Caco-2 (cell line): ENCODE measurements at places on chromosomes 6 and 20. TPM values are rescaled to one million over a fixed set of nuclear protein-coding genes. Genes with fewer than 3 reads are reported as not detected.

GRCh38 chr6:24355393-24355792, 2.5 kb downstream of the DCDC2 start:
- DNase-seq = no peak

DNA sequence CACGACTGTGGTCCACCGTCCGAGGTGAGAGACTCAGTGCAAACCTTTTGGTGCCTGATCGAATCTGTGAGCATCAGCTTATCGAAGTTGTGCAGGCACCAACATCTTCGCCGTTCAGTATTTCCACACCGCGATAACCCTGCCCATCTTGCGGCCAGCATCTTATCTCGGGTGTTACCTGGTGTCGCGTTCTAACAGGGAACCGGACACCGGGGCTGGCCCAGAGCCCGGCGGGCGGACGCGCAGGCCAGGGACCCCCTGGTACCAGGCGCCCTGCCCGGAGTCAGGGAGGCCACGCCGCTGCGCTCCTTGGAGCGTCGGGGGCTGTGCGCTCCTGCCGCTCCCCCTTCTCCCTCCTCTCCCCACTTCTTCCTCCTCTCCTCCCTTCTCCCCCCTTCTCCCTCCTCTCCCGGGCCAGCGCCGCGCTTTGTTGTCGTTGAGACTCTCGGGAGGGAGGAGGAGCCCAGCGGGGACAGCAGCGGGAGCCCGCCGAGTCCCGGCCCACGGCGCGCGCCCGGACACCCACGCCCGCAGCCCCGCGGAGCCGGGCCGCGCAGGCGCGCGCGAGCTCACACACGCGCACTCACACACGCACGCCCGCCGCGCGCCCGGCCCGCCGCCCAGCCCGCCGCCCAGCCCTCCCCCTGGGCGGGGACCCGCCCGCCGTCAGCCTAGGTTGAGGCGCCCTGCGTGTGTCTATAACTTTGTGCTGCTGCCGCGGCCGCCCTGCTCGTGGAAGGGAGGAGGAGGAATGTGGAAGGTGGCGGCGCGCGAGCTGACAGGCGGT, 1.4 kb upstream of the FOXO3 start:
- peak; percentile 80 for DNase-seq

DNA sequence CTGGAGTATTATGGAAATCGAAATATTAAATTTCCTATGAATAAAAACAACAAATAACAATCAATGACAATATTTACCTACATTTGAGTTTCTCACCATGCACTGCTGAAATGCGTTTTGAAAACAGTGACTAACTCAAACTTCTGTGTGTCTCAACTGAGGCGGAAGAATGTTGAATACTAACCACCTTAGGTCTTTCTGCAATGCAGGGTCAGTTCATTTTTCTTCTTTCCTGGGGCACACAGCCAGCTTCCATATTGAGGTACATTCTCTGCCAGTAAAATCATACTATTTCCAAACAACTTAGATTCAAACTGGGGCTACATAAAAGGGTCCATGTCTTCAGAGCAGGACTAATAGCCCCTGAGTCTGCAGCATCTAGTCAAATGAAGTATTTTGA, 310.1 kb downstream of the UTRN start:
- no peak for DNase-seq

DNA sequence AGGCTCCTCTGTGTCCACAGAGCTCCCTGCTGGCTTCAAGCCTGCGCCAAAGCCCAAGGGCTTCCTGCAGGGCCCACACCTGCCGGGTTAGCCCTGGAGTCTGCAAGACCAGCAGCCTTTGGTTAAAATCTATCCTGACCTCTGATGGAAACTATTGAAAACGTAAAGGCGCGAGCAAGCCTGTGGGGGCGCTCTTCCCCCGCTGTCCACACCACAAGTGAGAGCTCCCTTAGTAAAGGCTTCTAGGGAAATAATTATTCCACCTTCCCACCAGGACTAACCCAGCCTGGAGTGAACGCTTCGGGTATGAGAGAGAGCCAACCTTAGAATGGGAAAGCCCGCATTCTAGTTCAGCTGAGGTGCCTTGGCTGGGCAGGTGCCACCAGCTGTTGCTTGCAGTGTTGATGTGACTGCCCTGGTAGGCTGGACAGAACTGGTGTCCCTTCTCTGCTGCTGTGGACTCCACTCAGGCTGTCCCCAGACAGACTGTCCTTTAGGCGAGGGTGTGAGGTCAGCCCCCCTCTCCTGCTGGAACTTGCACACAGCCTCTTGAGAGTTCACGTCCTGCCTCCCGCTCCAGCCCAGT, 68.7 kb downstream of the SYTL3 start:
- DNase-seq = peak; percentile 36

- DNase-seq = no peak
Observed at GRCh38 chr6:3324262-3324942, 65.7 kb downstream of the PSMG4 start.

- no peak for DNase-seq
Observed at GRCh38 chr6:63615590-63615989, 20.0 kb upstream of the PHF3 start.

DNA sequence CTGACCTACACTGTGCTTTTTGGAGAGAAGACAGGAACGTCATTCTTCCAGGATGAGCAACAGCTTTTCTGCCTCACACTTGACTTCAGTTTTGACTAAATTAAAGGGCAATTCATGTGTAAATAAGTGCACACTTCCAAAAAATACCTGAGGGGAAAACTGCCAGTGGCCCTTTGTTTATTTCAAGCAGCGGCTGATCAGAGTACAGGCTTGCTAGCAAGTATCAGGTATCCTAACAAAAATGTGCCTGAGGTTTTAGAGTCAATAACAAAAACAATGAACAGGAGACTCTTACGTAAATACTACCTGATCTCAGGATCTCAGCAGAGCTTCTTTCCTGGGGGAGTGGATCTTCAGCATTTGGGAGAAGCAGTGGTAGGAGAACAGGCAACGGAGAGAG, 12.4 kb downstream of the LY86 start:
- no peak for DNase-seq

GRCh38 chr20:237489-237888, 10.4 kb downstream of the DEFB129 start:
- DNase-seq = no peak

- DNase-seq = no peak
Observed at GRCh38 chr6:85856235-85856634, 213.5 kb upstream of the SYNCRIP start.

DNA sequence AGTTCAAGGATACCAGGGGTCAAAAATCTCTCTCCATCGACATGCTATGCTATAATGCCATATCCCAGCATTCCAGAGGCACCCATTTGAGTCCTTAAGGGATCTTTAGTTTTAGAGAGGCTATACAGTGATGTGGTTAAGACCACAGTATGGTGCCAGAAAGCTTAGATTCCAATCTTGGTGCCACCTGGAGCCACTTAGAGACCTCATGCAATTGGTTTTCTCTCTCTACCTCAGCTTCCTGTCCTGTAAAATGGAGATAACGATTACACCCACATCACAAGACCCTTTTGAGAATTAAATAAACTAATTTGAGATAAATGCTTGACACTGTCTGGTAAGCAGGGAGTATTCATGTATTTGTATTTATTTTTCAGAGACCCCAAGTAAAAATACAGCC, 39.0 kb downstream of the PLAGL1 start:
- no peak for DNase-seq

DNA sequence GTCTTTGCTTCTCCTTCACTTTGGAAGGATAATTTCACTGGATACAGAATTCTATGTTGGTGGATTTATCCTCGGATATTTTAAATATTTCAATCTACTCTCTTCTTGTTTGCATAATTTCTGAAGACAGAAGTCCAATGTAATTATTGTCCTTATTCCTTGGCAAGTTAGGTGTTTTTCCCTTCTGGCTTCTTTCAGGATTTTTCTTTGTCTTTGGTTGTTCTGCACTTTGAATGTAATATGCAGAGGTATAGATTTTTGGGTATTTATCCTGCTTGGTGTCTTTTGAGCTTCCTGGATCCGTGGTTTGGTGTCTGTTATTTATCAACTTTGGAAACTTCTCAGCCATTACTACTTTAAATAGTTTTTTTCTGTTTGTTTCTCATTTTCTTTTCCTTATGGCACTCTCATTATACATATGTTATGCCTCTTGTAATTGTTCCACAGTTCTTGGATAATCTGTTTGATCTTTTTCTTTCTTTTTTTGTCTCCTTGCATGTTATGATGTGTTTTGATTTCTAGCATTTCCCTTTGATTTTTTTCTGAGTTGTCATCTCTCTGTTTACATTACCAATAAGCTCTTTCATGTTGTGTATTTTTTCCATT, 48.6 kb upstream of the ATXN1 start:
- DNase-seq = no peak

DNA sequence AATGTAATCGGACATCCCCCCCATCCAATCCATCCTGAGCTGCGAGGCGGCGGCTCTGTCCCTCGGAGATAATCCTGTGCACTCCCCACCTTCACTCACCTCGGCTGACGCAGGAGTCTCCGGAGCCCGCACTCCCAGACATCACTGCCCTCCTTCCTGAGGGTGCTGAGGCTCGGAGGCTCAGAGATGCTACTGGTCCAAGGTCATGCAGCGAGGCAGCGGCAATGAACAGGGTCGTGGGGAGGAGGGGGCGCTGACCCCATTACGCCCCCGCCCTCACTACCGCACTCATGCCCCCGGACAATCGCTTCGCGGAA, 485 bp downstream of the ADISSP start:
- no peak for DNase-seq

DNA sequence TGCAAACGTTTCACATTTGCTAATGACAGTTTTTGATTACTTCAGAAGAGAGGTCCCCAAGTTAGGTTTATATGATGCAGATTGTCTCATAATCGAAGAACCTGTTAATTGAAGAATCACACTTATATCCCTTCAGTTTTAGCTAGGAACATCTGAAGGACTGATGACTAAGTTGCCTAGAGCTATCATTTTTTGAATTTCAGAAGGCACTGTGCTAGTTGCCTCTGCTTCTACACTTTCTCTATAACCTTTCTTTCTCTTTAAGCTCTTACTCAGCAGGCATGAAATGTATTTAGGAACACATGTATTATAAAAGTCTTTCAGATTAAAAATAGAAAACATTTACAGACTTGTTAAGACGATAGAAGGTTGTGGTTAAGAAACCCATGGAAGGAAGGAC, 14.4 kb upstream of the GJE1 start:
- DNase-seq = no peak

DNA sequence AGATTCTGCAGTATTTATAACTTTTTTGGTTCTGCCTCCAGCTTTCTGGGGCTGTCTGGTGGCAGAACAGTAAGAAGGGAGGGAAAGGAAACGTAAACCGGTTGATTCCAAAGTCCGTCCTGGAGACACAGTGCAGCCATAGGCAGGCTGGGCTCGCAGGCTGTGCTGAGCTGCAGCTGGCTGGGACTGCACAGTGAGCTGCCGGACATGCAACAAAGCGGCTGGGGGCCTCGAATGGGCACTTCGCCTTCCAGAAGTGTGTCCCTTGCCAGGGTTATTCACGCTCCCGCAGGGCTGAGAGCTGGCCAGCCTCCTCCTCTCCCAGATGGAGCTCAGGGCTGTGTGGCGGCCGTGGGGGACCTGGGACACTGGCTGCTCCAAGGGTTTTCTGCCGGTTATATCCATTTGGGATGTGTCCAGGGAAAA, 78.1 kb upstream of the CD93 start:
- DNase-seq = no peak

DNA sequence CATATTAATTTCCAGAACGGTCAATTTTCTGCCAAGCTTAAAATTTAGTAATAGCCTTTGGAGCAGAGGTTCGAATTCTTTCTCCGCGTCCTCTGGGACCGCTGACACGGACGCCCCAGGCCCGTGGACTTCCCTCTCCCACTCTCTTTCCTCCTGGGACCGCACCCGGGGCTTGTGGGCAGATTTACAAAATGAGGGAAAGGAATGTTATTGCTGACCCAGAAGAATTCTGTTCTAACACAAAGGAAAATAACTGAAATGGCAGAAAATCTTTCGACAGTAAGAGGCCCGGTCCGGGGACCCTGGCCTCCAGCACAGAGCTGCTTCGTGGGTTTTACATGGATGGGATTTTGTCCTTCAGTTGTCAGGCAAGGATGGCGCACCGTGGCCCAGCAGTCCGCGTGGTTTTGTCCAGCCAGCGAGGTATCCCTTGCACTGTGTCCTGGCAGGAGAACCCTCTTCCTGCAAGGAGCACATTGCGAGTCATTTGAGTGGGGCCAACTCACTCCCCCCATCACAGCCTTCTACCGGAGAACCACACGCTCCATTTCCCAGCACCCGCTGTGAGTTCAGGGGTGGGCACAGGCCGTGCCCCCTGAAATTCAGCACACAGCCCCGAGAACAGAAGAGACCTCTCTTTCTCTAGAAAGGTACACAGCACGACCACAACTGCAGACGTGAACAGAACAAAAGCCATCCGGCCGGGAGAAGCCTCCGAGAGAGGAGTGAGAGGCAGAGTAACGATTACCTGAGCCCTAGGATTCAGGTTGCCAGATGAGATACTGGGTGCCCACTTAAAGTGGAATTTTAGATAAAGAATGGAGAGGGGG, 106.0 kb upstream of the AFDN start:
- no peak for DNase-seq

DNA sequence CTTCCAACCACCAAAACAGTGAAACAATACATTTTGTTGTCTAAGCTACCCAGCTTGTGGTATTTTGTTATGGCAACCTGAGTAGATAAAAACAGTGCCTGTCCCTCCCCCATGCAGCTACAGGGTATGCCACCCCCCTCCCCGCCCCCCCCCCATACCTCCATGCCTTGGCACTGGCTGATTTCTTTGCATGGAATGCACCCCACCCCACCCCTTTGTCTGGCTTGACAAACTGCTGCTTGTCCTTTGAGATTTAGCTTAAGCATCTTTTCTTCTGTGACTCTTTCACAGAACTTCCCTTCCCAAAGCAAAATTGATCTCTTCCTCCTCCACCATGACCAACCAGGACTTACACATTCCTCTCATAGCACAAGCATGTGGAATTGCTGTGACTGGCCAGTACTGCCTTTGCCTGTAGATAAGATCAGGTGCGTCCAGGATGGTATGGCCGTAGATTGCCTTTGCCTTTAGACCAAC, 64.6 kb upstream of the ADGRF1 start:
- peak; percentile 89 for DNase-seq

DNA sequence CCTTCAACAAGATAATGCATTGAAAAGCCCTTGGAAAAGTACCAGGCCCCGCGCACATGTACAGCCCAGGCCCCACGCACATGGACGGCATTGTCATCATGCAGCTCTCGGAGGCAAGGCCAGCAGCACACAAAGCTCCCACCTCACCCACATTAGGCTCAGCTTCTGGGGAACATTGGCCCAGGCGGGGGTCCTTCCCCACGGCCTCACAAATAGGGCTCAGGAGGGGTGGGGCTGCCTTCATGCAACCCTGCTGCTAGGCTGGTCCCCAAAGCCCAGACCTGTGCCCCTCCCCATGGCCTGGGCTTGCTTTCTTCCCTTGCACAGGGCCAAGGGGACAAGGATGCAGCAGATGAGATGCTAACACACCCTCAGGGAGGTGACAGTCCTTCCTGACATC, 26.7 kb downstream of the NPEPL1 start:
- DNase-seq = no peak

Gene RALY
- 298 and 307 TPM in 2 replicates for total RNA-seq

Gene ADAT2
- 12.7 and 13.9 TPM in 2 replicates for total RNA-seq

Gene NRSN1
- total RNA-seq = not detected in 2 replicates

Gene RIPOR3
- 0.18 and 0.67 TPM in 2 replicates for total RNA-seq

Gene CST2
- total RNA-seq = not detected in 2 replicates

Gene GPX5
- not detected in 2 replicates for total RNA-seq

Gene BIRC7
- total RNA-seq = 0.42 and 0.54 TPM in 2 replicates

Gene VNN1
- not detected in 2 replicates for total RNA-seq

Gene PCK1
- total RNA-seq = 0.42 TPM in 1 of 2 replicates, not detected in the other

Gene SMLR1
- total RNA-seq = 6.9 and 8.4 TPM in 2 replicates

Gene TBC1D32
- total RNA-seq = 3.4 and 5.6 TPM in 2 replicates

Gene KCNK15
- total RNA-seq = 2.9 and 3.4 TPM in 2 replicates

Gene RSPH3
- 3.0 and 3.4 TPM in 2 replicates for total RNA-seq

Gene BMP7
- 266 and 317 TPM in 2 replicates for total RNA-seq

Gene RBM24
- total RNA-seq = not detected in 2 replicates
